Renal cortical epithelial cell (primary cell): ENCODE measurements at places on chromosomes 11 and 22.

GRCh38 chr11:1770061-1770460 is 6.3 kb upstream of the CTSD start:
- DNase-seq: no peak

GRCh38 chr11:87230995-87231394 is 193.3 kb downstream of the TMEM135 start:
- no peak for DNase-seq

- peak; percentile 48 for DNase-seq
These were observed 30.6 kb upstream of the DRD2 start for GRCh38 chr11:113505541-113506375.

DNA sequence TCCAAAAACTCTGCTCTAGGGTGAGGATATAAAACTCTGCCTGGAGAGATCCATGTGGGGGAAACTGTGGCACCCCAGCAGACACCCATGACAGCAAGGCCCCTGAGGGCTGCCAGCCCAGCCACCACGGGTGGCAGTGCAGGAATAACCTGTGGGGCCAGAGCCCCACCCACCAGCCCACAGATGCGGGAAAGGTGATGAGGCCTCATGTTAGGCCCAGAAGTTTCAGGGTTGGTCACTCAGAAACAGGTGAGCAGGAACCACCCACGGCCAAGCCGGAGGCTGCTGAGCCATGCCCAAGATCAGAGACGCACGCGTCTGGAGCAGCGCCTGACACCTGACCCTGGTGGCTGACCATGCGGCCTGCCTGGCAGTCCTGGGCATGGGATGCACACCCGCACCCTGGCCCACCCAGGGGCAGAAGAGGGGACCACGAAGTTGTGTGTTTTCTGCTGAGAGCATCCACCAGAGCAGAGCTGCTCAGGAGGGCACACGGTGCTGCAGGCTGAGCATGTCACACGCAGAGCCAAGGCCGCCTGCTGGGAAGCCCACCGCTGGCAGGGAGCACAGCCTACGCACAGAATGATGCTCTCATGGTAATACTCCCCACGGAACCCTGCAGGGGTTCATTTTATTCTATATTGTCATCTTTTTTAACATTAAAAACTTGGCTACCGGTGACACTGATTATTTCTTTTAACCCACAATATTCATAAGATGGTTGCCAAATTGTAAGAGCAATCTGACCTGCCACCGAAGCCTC is 41.2 kb downstream of the DUSP8 start:
- DNase-seq: no peak

DNA sequence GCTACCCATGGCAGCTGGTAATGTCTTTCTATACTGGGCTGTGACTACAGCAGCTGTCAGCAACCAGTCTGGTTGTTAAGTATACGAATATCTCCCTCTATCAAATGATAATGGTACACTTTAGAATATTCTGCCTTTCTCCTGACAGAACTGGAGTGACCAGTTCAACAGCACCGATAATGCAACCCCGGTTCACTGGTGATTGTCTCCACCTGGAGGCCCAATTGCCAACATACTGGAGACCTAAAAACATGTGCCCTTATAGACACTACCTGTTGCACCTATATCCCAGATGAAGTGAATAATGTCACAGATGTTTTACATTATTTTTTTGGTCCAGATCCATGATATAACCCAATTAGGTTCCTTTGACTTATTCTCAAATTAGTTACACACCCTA is 21.1 kb downstream of the OR5P2 start:
- no peak for DNase-seq

GRCh38 chr11:279966-280705 is 1.9 kb downstream of the NLRP6 start:
- DNase-seq: peak; percentile 3

GRCh38 chr22:24003887-24004286 is 1.4 kb downstream of the GSTT4 start:
- no peak for DNase-seq

GRCh38 chr22:44924098-44924497 is 85.7 kb downstream of the PHF21B start:
- no peak for DNase-seq

DNA sequence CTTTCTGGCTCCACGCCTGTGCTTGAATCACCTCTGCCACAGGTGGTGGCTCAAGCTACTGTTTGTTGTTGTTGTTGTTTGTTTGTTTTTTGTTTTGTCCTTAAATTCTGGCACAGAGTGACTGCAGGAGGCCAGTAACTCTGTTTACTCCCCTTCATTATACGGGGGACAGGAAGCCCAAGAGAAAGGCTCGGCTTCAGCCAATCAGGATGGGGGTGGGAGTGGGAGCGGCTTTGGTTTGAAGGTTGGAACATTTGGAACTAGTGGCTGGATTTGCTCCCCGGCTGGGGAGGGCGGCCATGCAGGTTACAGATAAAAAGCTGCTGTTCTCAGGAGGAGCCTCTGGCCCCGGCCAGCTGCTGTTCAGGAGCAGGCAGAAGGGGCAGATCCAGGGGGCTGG is 19.7 kb upstream of the CABP2 start:
- no peak for DNase-seq

GRCh38 chr22:37406441-37407235 is 20.6 kb downstream of the ELFN2 start:
- DNase-seq: no peak

DNA sequence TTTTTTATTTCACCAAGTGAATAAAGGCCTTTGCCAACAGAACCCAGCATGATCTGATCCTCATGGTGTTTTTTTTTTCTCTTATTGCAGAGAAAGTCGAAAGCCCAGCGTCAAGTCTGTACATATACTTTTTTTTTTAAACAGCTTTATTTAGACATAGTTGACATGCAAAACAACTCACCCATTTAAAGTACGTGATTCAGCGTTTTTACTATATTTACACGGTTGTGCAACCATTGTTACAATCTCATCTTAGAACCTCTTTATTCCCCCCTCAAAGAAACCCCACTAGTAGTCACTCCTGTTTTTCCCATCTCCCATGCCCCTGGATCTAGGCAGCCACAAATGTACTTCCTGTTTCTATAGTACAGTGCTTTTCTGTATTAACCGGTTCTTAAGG is 20.6 kb upstream of the AP1B1 start:
- DNase-seq: no peak

- DNase-seq: no peak
These were observed 13.0 kb downstream of the SMTN start for GRCh38 chr22:31094021-31094551.

DNA sequence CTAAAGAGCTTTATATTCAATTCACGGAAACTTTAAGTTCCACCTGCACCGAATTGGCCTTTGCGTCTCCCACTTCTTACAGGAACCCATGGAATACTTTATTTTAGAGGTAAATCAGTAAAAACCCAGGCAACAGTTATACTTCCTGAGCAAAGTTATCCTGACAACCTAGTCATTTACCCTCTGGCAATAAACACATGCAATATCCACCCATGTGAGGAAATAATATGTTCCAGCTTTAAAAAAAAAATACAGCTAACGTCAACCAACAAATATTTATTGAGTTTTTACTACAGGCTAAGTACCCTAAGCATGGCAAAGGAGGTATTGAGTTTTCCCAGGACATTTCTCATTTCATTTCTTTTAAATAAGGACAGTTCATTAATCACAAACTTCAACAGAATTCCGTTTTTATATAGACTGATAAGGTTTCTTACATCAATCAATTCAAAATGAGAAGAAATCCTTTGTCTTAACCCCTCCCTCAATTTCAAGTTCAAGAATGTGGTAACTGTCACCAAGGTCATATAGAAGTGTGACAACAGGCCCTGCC is 38.3 kb upstream of the CCDC34 start:
- DNase-seq: no peak

- no peak for DNase-seq
These were observed 112.0 kb downstream of the SHANK2 start for GRCh38 chr11:71140206-71140919.

GRCh38 chr11:34451053-34451452 is 12.3 kb downstream of the CAT start:
- no peak for DNase-seq

DNA sequence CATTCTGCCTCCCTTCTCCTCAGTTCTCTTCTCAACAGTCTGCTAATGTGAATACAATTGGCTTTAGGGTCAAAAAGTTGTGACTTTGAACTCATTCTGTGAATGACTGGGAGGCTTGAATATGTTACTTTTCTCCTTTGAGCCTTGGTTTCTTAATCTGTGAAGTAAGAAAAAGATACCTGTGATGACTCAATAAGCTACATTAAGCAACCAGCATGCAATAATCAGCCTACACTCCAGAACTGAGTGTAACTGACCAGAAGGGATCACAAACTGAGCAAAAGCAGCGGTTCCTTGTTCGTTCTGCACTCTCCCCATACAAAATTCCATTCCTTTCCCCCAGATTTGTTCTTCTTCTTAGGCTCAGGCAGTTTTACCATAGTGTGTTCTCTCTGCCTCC is 23.4 kb downstream of the ZNF202 start:
- DNase-seq: peak; percentile 36

DNA sequence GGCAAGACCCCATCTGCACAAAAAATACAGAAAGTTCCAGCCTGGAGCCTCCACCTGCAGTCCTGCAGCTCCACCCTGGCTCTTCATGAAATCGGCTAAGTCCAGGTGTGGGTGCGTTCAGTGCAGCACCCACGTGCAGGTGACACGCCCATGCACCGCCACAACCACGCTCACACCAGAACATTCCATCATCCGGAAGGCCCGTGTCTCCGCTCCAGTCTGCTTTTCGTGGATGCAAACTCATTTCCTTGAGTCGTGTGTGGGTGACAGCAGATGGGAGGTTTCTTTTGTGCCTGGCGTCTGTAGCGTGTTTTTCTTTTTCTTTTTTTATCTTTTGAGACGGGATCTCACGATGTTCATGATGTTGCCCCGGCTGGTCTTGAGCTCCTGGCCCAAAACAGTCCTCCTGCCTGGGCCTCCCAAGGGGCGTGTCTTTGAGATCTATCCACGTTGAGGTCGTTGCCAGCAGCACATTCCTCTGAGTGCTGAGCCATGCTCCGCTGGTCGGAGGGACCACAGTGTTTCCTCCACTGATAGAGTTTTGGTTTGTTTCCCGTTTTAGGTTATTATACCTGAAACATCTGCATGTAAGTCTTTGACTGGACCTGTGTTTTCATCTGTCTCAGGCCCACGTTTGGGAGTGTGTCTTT is 7.2 kb downstream of the PTDSS2 start:
- DNase-seq: no peak

DNA sequence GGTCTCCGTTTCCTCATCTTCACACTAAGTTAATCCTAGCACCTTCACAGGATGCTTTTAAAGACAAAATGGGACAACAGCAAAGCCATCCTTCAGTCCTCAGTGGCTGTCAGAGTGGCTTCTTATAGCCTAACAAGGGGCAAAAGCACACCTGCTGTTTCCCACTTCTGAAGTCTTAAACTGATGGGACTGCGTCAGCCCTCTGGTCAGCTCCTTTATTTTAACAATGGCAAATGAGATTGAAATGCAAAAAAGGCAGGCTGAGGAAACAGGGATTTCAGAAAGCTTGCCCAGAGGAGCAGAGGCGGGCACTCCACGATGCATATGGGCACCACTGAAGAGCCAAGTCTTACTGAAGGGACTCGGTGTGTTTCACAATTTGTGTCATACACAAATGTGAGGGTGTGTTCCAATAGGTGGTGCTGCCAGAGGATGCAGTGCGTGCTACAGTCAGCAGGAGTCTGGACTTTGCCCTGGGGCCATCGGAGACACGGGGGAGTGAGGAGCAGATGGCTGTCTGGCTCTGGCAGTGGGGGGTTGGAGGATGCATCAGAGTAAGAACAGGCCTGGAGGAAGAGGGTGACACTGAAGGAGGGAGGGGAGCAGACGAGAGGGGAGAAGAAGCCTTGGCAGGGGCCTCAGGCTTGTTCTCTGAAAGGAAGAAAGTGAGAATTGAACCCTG is 47.3 kb downstream of the TENM4 start:
- peak; percentile 34 for DNase-seq

- DNase-seq: peak; percentile 34
These were observed 1.7 kb downstream of the PDE3B start for GRCh38 chr11:14645015-14645912.

DNA sequence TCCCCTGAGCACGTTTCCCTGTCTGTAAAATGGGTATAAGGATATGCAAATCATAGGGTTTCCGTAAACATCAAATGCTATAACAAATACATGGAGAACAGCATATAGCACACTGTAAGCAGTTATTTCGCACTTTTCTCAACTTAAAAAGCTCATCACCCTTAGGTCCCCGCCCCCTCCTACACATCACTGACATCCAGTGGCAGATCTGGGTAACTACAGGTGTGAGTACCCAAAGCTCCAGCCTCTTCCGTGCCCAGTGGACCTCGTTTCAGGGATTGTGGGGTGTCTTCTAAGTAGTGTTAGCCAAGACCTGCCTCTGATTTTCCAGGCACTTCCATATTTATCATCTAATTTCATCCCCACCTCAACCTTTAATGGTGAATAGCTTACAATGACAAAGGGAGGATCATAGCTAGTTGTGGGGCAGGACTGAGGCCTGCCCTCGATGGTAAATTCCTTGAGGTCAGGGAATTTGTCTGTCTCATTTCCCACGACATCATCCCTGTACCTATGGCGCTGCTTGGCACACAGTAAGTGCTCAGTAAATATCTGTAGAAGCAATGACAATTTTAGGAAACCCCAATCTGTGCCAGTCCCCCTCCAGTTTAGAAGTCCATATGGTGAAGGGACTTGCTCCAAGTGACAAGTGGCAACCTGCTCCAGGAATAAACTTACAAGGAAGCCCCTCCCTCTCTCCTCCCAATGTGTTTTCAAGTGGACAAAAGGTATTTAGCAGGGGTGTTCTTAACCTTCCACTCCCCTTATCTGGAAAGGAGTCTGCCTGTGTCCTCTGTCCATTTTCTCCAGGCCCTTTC is 340.5 kb downstream of the TENM4 start:
- DNase-seq: no peak

- no peak for DNase-seq
These were observed 442.1 kb upstream of the CCDC90B start for GRCh38 chr11:83728281-83728680.

DNA sequence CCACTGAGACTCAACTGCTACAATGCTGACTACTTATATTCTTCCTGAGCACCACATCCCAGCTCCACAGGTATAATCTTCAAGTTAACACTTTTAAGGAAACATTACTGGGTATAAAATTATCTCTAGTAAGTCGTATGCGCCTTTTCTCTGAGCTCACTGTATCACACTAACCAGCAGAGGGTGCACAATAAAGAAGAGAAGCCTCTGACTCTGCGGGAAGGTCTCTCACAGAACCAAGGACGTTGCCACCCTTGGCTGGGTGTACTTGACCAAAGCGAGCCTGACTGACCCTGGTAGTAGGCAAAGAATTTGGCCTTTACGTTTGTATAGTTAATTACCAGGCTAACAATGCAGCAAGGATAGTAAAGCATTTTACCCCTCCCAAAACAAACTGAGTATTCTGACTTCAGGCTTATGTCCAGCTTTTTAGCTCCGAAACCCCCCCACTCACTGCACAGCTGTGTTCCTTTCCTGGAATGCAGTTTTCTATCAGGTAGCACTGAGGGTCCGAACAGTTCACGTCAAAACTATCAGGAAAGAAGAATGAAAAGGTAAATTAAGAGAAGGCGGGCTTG is at the start of gene BTBD18:
Gene BTBD18 (minus strand): TSS at position 144 of the 578 bp plus-strand sequence. CDS start 631 bp downstream, outside the sequence.
- peak; percentile 69 for DNase-seq

DNA sequence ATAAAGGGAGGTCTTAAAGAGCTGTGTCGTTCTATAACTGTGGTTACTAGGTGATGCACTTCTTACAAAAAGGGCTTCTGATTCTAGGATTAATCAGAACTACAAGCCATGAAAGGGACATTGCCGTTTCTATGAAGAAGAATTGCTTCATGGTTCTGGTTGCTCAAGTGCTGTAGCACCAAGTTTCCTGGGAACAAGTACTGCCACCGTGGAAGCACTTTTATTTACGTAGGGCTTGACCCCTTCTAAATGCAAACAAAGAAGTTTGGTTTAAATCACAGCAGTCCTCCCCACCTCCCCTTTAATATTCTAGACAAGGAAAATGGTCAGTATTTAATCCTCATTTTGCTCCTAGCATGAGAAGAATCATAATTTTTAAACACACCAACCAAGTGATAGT is 9.8 kb downstream of the YAP1 start:
- DNase-seq: peak; percentile 72
